Right cardiac atrium (tissue), 5 donors: ENCODE measurements at places on chromosomes 1 and 21.

DNA sequence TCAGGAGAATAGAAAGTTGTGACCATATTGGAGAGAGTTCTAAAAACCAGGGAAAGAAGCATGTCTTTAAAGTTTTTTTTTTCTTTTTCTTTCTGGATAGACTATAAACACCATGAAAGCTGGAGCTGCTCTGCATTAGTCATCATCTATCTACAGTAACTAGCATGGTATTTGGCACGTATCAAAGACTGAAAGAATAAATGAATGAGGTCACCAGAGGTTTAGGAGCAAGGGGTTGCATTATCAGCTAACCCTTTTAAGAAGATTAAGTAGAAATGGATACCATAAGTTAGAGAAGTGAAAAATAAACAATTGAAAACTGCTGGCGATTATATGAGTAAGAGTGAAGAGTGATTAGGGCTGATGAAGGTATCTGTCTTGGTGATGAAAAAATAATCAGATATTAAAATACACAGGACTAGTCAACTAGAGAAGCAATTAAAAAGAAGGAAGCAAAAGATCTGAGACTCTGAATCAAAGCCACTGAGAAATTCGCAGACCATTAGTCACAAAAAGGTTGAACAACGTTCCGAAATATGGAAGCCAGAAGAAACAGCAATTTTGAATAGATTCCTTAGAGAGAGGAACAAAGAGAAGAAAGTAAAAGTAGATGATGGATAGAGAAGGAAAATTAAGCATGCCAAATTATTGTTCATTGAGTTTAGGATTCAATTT lies 536.4 kb downstream of the DPYD start:
- no peak for DNase-seq

DNA sequence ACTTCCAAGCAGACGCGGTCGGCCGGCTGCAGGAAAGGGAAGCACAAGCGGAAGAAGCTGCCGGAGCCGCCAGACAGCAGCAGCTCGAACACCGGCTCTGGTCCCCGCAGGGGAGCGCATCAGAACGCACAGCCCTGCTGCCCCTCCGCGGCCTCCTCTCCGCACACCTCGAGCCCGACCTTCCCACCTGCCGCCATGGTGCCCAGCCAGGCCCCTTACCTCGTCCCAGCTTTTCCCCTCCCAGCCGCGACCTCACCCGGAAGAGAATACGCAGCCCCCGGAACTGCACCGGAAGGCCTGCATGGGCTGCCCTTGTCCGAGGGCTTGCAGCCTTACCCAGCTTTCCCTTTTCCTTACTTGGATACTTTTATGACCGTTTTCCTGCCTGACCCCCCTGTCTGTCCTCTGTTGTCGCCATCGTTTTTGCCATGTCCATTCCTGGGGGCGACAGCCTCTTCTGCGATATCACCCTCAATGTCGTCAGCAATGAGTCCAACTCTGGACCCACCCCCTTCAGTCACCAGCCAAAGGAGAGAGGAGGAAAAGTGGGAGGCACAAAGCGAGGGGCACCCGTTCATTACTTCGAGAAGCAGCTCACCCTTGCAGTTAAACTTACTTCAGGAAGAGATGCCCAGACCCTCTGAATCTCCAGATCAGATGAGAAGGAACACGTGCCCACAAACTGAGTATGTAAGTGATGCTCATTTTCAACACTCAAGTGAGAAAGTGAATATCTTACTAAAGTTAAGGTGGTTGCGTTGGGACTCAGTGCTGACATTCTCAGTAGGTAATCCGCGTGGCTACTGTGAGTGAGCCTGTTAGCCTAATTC lies 25.5 kb downstream of the UTS2 start:
- peak; percentile 52 for DNase-seq

- DNase-seq = peak; percentile 55
These were observed 67.8 kb downstream of the TOMM20 start for GRCh38 chr1:235060607-235061470.

GRCh38 chr1:201916649-201917249 lies 28.1 kb downstream of the SHISA4 start:
- peak; percentile 89 for DNase-seq

DNA sequence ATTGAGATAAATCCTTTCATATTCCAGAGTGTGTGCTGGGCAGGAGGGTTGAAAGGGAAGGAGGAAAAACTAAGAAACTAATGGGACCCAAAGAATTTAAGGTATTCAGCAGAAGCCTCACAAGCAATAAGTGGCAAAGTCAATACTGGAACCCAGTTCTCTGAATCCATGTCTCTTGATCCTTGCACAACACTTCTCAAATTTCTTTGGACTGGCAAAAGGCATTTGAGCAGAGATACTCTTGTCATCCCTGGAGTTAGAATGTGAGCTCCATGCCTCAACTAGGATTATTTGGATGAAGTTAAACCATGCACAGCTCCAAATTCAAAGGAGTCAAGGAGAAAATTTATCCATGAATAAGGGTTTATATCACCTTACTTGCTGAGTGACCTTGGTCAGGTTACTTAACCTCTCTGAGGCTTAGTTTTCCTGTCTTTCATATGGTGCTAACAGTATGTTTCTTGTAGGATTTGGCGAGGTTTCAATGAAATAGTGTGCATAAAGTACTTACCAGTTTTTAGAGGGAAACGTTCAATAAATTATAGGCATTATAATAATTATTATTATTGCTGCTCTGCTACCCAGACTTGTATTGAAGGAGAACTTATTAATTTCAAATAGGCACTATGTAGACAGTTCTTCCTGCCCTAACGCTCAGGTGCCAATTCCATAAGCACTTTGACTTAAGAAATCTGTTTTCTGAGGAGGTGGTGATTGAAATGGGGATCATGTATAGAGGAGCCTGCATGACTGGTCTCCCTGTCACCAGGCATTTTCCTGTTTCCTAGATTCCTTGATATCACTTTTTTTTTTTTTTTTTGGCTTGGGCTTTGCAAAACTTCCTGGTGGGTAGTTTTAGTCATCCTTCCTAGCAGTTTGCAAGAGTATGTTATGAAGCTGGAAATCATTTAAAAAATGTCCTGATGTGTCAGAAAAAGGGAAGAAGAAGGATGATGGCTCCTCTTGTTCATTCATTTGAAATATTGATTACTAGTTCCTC lies 125.0 kb upstream of the JUN start:
- no peak for DNase-seq

GRCh38 chr1:196464480-196464941 lies 143.7 kb downstream of the KCNT2 start:
- no peak for DNase-seq

DNA sequence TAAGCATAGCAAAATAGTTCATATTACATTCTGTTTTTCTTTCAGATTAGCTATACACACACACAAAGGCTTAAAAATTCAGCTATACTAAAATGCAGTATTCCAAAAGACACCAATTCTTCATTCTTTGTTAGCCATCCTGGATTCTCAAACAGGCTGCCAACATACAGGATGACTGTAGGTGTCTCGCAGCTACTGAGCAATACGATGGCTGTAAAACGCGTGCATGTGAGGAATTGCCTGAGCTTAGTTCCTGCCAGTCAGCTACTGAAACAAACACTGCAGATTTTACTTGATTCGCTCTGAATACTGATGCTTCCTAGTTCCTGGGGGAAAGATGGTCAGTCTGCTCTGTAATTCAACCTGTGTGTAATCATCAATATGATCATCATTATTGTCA lies 24.7 kb upstream of the HMGN1 start:
- no peak for DNase-seq

DNA sequence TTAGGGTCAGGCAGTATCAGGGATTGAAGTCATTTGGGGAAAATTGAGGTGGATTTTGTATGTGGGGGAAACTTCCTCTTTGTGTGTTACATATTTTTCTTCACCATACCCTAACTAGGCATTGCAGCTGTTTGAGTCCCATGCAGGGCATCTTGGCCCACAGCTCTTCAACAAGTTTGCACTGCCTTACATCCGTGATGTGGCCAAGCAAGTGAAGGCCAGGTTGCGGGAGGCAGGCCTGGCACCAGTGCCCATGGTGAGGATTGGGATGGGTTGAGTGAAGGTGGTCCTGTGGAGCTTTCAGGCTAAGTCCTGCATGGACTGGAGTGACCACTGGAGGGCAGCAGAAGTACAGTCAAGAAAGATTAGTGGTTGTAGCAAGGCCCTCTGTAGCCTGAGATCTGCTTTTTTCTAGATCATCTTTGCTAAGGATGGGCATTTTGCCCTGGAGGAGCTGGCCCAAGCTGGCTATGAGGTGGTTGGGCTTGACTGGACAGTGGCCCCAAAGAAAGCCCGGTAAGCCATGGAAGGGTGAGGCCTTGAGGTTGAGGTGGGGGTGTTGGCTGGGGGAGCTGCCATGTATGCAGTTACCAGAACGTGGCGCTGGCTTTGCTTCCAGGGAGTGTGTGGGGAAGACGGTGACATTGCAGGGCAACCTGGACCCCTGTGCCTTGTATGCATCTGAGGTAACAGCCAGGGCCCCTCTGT lies 2.4 kb downstream of the UROD start:
- peak; percentile 78 for DNase-seq

DNA sequence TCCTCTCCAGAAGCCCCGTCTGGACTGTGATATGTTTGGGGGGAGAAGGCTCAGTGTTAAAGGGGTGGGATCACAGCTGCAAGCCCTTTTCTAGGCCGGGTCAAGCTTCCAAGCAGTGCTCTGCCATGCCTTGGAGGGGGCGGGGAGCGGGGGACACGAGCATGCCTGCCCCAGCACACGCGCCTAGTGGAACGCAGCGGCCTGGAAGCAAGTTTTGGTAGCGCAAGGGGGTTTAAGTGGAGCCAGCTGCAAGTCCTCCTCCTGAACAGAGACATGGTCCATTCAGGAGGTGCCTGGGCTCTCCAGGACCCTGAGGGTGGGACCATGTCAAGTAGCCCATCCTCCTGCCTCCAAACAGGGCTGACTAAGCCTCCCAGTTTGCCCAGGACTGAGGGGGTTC lies 112.2 kb downstream of the CASZ1 start:
- no peak for DNase-seq

DNA sequence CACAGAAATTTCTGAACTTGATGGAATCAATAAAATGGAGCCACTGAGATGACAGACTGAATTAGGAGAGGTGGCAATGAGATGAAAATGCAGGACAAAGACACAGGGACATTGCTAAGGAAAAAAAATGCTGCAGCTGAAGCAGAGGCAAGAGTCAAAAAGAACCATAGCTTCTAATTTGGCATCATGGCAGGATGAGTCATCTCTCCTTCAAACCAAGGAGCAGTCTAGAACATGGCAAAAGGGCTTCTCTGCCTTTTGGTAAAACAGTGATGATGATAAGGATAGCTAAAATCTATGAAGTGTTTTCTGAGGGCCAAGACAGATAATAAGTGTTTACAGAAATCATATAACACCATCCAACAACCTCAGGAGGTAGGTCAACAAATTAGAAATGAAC lies 16.8 kb downstream of the SLC19A2 start:
- no peak for DNase-seq

DNA sequence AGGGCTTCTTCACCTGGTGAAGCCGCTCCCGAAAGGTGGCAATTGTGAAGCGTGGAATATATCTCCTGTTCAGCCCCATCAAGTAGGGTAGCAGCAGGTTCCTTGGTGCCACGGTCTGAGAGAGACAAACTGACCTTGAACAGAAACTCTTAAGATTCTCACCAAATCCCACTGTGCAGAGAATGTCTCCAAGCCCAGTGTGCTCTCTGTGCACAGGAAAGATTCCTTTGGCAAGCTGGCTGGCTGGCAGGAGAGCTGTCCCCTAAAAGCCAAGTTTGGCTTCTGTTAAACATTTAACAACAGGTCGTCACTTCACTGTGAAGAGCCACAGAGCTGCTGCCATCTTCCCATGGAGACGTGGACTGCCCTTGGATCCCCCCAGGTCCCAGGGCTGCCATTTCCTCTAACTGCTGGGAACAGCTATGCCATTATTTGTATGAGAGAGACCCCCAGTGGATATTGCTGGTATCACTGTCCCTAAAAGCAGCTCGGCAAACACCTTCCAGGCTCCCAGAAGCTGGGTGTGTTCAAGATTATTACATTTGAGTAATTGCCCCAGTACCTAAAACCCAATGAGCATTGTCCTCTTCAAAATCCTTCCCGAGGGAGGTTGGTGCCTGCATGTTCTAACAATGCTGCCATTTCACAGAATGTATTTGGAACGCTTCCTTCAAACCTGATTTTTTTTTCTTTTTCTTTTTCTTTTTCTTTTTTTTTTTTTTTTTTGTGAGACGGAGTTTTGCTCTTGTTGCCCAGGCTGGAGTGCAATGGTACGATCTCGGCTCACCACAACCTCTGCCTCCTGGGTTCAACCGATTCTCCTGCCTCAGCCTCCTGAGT lies 71.8 kb downstream of the CD58 start:
- peak; percentile 71 for DNase-seq

DNA sequence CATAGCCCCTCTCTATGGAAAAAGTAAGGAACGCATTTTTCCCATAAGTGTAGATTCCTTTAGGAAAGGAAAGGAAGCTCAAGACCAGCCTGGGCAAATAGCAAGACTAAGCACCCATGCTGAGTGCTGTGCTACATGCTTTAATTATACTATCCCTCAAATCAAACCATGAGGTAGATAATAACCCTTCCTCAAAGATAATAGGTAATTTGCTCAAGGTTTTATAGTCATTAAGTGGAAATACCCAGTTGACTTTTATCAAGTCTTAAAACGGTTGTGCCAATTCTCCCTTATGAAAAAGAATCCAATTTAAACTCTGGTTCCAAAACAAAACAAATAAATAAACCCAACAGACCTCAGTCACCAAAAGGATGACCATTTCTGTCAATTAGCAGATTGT lies 3.4 kb downstream of the KIAA0319L start:
- DNase-seq = no peak

GRCh38 chr21:21373969-21374368 lies 375.8 kb downstream of the NCAM2 start:
- DNase-seq = no peak

GRCh38 chr1:35030756-35031446 lies 844 bp downstream of the ZMYM6 start:
- no peak for DNase-seq

GRCh38 chr1:26418865-26419349 lies 8.3 kb downstream of the LIN28A start:
- no peak for DNase-seq

- no peak for DNase-seq
These were observed 117.1 kb upstream of the DUSP10 start for GRCh38 chr1:221858818-221859611.

DNA sequence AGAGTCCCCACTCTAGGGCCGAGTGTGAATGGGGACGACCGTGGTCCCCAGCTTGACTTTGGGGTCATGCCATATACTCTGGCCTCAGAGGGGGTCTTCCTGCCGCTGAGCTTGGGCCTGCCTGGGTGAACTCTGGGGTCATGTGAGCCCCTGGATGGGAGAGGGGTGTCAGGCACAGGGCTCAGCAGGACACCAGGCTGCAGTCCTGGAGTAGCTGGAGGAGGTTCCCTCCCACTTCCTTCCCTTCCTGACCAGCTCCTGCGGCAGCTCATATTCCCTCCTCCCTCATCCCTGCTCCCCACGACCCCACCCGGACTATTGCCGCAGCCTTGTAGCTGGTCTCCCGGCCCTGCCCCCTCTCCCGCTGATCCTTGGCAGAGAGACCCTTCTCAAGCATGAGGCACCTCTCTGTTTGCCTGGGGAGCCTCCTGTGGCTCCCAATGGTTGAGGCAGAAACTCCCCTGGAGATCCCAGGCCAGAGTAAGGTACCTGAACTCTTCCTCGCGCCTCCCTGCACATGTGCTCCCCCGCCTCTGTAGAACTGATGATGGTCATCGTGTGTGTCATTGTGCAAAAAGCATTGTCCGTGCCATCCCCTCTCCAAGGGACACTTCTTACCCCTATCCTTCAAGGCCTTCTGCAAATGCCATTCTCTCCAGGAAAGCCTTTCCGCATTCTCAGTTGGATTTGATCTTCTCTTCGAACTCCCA lies 1.8 kb downstream of the TNFRSF1B start:
- DNase-seq = peak; percentile 78

- DNase-seq = no peak
These were observed 10.1 kb downstream of the HMGCS2 start for GRCh38 chr1:119758584-119758983.

GRCh38 chr1:205454903-205455335 lies 926 bp downstream of the BLACAT1 start:
- DNase-seq = no peak
